Activated CD4-positive, CD25-positive, alpha-beta regulatory T cell treated with anti-CD3 and anti-CD28 coated beads, Interleukin-2, amount 50 U/mL, for 16 hours (primary cell): ENCODE measurements at places on chromosomes 13 and 19.

DNA sequence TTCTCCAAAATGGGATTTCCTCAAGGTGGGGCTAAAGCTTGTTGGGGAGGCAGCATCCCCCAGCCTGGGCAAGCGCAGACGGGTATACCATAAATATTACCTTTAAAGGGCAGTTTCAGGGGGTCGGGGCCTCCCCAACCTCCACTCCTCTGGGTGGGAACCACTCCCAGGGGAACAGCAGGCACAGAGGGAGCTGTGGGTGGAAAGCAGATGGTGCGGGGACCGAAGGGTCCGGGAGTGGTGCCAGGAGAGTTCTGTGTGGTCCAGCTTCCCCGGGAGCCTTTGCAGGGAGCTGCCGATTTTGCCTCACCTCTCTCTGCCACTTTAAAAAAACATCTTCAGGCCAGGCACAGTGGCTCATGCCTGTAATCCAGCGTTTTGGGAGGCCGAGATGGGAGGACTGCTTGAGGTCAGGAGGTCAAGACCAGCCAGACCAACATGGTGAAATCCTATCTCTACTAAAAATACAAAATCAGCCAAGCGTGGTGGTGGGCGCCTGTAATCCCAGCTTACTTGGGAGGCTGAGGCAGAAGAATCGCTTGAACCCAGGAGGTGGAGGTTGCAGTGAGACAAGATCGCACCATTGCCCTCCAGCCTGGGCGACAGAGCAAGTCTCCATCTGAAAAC is 5.5 kb downstream of the MAST3 start:
- DNase-seq, result no peak

DNA sequence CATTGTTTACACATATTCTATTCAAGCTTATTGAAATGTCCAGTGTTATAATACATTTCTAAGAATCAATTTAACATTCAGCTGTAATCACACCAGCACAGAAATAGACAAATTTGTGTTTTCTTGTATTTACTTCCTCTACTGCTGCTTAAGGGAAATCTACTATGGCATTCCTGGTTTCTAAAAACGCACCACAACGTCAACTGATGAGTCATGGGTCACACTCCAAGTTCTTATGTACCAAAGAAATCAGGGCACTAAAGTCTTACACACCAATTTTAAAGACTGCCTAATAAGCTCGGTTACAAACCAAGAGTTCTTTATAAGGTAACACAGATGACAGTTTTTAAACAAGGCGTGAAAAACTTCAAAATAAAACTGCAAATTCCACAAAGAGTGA is 13.2 kb downstream of the LNX2 start:
- DNase-seq, result no peak

DNA sequence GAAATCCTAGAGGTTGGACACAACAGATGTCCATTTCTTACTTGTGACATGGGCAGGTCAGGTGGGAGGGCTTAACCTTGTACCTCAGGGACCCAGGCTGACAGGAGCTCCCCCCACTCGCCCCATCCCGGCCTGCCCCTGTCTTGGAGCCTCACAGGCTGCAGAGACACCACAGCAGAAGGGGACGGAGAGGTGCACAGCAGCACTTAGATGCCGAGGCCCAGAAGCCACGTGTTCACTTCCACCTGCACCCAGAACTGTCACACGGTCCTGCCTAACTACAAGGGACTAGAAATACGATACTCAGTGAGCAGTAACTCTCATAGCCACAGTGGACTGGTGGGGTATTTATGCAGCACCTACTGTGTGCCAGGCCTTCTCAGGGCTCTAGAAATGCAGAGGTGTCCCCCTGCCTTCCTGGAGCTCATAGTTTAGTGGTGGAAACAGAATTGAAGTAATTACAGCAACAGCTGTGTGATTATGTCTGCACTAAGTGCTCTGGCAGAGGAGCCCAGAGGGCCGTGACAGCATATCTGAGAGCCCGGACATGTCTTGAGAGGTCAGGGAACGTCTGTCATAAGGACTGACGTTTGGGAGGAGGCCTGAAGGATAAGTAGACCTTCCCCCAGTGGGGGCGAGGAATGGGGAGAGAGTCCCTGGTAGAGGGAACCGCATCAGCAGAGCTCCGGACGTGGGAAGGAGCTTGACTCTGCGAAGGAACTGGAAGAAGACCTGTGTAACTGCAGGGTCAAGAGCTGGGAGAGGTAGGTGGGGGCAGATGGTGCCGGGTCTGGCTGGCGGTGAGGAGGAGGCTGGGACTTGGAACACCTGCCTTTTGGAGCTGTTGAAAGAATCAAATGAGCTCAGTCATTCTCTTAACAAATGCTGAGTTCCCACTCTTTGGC is 130.0 kb downstream of the SIPA1L3 start:
- DNase-seq, result no peak

DNA sequence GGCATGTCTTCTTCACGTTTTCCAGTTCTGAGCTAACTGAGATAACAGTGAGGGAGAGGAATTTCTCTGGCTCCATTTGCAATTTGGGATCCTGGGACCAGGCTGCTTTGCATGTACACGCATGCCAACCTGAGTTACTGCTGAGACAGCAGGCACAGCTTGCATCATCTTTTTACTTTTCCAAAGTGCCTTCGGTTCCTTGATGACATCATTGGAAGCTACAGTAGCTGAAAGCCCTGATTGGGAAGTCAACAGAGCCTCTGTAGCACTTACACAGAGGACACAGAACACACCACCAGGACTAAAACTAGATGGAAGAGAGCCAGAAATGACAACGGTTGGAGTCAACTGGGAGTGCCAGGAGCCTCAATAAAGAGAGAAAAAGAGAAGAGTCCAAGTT is 399.1 kb upstream of the GPC6 start:
- DNase-seq, result no peak

DNA sequence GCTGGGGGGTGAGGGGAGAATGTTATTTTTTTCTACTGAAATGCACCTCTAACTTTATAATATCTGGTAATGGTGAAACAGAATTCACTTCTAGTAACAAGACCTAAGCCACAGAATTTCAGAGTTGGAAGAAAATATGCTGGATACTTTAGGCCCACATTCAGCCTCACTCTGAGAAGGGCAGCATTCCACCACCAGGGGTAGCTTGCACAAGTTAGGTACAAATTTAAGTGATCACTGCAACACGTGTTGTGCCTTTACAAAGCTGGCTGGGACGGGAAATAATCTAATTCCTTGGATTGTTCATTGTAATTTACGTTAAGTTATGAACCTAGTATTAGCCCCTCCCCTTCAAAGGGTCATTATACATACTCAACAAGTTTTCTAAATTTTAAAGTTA is 192.3 kb downstream of the RGCC start:
- no peak for DNase-seq

DNA sequence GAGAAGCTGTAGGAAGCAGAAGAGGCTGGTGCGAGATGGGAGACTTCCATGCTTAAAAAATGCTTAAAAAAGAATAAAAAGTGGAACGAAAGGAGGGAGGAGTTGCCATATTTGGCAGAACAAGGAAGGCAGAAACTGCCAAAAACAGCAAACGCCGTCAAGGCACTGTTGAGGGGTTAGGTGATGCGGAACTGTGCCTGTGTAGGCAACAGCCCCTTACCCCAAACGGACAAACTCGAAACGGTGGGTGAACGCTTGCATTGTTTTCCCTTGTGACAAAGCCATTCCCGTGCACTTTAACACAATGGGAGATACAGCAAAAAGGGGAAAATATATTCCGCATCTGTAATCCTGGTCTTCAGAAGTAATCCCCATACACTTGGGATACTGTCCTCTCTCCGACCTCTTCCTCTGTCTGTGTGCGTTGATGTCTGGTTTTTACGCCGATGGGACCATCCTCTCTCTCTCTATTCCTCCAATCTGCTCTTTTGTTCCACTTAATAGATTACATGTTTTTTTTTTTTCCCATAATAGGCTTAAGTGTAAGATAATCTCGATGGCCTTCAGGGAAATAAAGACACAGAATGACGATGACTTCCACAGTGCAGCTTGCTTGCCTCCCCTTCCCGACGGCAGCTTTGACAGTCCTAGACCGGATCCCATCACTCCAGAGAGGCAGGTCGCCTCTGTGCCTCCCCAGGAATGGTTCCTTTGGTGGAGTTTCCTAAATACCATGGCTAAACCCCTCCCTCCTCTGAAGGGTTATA is 132.7 kb upstream of the RNF113B start:
- no peak for DNase-seq

DNA sequence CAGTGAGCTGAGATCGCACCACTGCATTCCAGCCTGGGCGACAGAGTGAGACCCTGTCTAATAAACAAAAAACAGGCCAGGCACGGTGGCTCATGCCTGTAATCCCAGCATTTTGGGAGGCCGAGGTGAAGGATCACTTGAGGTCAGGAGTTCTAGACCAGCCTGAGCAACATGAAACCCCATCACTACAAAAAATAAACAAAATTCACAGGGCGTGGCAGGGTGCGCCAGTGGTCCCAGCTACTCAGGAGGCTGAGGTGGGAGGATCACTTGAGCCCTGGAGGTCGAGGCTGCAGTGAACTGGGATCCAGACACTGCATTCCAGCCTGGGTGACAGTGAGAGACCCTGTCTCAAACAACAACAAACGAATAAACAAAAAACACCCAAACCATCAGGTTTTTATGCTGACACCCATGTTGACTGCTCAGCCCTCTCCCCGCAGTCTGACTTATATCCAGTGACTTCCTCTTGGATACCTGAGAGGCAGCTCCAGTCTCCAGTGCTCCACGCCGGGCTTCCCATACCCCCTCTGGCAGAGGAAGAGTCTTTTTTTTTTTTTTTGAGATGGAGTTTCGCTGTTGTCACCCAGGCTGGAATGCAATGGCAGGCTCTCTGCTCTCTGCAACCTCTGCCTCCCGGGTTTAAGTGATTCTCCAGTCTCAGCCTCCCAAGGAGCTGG is 17.7 kb downstream of the WTIP start:
- no peak for DNase-seq

GRCh38 chr19:10305139-10305806 is 4.3 kb downstream of the ZGLP1 start:
- no peak for DNase-seq

DNA sequence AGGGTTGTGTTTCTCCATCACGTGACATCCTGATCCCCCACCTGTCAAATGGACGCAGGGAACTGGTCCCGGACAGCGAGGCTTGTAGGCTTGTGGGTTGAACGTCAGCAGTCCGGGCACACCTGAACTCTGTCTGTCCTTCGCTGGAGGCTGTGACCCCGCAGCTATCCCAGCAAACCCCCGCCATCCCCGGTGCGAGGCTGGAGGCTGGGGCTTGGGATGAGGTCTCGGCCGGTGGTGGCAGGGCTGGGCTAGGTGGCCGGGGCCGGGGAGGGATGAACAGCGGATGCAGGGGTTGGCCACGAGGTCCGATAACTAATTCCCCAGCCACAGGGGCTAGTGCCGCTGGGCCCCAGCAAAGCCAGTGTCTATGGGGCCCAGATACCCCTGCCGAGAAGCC is 8.8 kb downstream of the LSM7 start:
- no peak for DNase-seq

- no peak for DNase-seq
Observed at GRCh38 chr13:58594747-58595600, 963.4 kb downstream of the PCDH17 start.

DNA sequence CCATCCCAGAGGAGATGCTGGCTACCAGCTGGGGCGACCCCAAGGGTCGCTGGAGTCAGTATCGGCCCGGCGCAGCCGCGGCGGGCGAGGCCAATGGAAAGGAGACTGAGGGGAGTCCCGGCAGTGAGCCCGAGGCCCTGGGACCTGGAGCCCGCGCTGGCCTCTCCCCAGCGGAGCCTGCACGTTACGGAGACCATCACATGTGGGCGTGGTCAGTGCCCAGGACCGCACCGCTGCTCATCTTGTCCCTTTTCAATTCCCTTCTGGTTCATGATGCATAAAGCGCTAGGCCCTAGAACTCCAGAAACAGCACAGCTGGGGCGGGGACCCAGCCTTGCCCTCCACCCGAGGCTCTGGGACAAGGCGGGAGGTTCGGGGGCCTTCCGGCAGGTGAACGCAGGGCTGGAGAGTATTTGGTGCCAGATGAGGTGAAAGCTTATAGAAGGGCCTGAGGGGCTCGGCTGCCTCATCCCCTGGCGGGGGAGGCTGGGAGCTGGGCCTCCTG is 8.0 kb downstream of the C19orf25 start:
- no peak for DNase-seq

DNA sequence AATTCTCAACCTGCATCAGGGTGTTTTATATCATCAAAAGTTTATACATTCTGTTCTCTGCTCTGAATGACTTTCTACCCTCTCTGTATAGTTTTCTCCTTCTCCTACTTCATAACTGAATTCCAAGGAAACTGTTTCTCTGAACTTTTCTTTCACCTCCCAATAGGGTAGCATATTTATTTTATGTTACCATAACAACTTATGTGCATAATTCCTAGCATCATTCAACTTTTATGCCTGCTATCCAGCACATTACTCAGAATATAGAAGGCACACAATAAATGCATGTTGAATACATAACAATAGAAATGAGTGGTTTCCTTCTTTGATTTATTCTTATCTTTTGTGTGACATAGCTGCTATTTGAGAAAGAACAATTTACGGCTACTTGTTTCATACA is 2385.0 kb downstream of the PCDH9 start:
- DNase-seq, result no peak

- DNase-seq, result no peak
Observed at GRCh38 chr19:2042485-2043250, 8.4 kb downstream of the MKNK2 start.

DNA sequence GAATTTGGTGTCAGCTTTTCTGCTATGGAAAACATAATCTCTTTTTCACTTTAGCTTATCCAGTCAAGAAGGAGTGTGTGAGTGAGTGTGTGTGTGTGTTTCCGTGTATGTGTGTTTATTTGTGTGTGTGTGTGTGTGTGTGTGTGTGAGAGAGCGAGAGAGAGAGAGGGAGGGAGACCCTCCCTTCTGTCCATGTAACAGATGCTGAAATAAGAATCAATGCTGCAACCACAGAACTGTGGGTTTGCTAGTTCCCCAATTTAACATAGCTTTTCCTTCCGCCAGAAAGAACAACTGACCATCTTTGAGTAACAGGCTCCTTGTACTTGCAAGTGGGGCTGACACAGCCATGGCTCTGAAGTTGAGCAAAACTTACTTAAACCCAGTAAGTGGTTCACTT is 5.2 kb downstream of the LCP1 start:
- DNase-seq, result no peak

DNA sequence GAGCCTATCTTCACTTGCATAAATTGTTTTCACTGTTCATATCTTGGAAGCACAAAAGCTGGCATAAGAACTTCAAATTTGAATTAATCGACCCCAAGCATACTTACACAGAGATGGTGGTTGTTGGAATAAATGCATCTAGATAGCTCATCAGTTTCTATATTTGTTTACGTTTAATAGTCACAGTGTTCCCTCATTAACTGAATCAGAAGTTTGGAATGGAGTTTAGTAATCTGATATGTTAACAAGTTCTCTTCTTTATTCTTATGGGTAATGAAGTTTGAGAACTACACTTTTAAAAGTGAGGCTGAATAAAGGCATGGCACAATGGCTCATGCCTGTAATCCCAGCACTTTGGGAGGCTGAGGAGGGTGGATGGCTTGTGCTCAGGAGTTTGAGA is 886.7 kb upstream of the PCDH20 start:
- no peak for DNase-seq

- no peak for DNase-seq
Observed at GRCh38 chr19:13037161-13037560, 41.9 kb downstream of the NFIX start.

DNA sequence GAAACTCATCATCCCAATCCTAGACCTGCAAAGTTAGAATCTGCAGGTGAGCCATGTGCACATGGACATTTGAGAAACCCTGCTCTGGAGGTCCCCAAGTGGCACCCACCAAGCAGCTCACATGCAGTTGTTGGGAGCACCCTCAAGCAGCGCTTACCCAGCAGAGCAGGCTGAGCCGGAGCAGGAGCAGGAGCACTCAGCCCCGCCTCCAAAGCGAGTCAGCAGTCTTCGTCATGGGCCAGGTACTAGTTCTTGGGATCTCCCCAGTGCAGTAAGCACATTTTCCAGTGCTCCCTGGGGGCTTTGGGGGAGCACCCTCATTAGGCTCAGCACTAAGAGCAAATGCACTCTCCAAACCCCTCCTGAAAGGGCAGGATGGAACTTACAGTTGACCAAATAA is 572.7 kb downstream of the IRS2 start:
- DNase-seq, result no peak
